Smooth muscle cell of the brain vasculature (primary cell): ENCODE measurements at places on chromosomes 4 and X.

- DNase-seq: no peak
Observed at GRCh38 chr4:10201381-10202223, 85.0 kb upstream of the WDR1 start.

DNA sequence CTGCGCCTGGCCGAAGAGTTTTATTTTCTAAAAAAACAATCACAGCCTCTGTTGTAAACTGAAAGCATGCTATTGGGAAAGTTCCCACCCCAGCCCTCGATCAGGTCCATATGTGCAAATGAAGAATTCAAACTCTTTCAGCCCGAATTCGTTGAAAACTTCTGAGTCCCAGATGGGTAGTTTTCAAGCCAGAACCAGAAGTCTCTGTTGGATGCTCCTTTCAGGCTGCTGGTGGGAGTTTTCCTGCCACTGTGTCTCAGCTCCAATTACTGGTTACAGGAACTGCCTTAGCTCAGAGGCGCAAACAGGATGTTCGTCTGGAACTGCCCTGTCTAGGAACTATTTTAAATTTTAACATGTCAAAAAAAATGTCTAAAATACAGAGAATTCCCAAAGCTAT is 9.3 kb upstream of the ALG13 start:
- DNase-seq: no peak

GRCh38 chr4:22593933-22594332 is 78.1 kb upstream of the ADGRA3 start:
- DNase-seq: no peak

DNA sequence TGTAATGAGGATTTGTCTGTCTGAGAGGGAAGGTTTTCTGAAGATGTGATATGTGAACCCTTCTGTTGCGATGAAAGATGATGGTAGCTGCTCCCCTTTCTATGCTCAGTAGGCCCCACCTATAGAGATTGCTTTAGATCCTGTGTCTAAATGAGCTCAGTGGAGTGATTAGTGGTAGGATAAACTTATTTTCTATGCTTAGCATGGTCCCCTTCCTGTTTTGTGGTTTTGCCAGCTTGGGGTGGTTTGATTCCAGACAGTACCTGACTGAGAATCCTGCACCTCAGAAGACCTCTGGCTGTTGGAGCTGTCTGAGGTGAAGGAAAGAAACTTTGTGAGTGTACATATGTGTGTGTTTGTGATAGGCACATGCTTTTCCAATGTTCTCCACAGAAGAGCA is 17.7 kb downstream of the MSN start:
- DNase-seq: no peak

DNA sequence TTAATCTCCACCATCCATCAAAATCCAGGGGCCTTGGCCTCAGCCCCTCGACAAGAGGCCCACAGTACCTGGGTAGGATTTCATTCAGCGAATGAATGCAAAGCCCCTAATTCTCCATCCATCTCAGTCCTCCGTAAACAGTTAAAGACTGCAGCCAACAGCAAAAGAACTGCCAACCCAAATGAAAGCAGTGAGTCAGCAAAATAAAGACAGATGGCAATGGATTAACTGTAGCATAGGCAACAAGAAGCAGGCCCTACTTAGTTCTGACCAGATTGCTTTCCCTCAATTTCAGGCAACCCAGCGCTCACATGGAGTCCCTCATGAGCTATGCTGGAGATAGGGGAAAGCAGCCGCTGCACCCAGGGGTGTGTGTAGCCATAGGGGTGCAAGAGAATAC is 21.4 kb downstream of the PLAC1 start:
- no peak for DNase-seq

DNA sequence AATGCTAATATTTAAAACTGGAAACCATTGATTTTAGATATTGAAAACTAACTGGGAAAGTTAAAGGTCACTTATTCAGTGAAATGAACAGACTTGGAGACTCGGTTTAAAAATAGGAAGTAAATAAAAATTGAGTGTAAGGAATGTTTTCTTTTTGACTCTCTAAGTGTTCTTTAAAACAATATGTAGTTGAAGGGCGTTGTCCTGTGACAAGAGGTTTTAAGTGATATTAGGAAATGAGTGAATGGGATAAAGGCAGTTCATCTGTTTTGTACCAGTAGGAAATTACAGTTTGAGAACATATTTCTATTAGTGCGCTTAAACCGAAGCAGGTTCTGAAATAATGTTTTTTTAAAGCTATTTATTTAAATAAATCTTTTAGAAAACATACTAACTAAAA is 77.2 kb downstream of the ARFIP1 start:
- no peak for DNase-seq

DNA sequence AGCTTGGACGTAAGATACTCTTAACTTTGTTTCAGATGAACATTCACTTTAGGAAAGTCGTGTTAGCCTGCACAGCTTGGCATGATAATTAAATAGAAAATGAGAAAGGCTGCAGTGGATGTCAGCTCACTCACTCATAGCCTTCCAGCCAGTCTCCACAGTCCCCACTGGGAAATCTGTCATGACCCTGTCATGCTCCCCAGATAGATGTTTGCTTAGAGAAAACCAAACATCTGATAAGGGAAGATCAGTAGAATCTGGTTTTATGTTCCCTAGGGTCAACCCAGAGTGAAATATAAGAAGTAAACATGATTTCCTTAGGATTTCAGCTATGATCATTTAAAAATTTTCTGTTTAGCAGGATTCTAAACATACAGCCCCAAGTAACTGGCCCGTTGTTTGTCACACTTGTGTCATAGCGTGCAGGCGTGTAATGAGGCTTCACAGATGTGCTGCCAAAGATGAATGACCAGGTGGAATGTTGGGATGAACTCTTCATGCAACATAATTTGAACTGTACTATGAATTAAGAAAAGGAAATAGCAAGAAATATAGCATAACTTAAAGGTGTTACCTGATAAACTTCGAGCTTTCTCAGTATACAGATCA is 180.1 kb downstream of the BANK1 start:
- DNase-seq: no peak

- no peak for DNase-seq
Observed at GRCh38 chrX:1492421-1493012, 39.8 kb upstream of the ASMTL start.

- DNase-seq: no peak
Observed at GRCh38 chrX:73126240-73126639, 46.9 kb upstream of the PABPC1L2A start.

DNA sequence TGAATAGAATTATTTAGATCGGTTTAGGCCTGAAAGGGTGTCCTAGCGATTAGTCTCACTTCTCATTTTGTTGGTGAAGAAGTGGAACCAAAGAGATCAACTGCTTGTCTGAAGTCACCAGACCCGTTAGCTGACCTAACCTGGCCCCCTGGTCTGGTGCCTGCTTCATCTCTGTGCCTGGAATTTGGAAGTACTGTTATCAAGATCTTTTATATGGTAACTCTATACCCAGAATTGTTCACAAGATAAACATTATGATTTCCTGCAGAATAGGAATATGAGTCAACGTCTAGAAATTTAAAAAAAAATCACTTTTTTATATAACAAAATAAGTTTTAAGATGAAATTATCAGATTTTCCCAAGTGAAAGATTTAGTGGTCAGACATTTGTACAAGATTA is 37.2 kb downstream of the LRP2BP start:
- DNase-seq: no peak

DNA sequence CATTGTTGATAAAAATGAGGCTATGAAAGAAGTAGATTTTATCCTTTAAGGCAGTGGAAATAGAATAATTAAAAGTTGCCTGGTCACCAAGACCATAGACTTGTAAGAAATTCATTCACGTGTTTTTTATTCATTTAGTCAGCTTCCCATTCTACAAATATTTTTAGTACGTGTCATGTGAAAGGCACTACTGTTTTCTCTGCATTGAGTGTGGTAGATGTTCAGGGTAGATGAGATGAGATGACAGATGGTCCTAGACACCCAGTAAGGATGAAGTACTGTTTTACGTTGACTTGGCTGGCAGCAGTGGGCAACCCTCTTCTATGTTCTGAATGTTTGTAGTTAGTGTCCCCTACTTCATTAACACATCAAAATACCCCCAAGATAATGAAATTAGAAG is 228.1 kb downstream of the ARHGAP24 start:
- DNase-seq: no peak
